ENCODE measurements at places on chromosomes 2 and 18.

DNA sequence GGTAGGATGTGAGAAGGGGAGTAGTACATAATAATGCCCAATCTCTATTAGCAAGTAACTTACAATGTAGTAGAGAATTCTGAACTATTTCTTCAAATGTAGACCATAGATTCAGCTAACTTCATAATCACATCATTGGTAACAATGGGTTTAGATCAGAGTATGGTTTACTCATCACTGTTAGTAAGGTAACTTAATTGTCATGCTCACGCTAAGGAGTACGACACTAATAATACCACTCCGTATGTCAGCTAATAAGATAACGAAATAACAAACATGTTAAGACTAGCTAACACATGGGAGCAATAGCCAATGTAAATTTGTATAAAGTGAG is 56.4 kb upstream of the CCDC141 start:
- no peak for DNase-seq

GRCh38 chr18:76255070-76255683 is 239.9 kb downstream of the ZNF516 start:
- DNase-seq, result no peak

- DNase-seq, result peak; percentile 93
Observed at GRCh38 chr2:101827246-101827645, 129.7 kb downstream of the MAP4K4 start.

GRCh38 chr2:66370824-66371223 is 64.1 kb upstream of the MEIS1 start:
- DNase-seq, result peak; percentile 4

- no peak for DNase-seq
Observed at GRCh38 chr18:79524181-79525078, 128.7 kb downstream of the NFATC1 start.

GRCh38 chr2:217952409-217952808 is 50.4 kb downstream of the TNS1 start:
- DNase-seq, result no peak

DNA sequence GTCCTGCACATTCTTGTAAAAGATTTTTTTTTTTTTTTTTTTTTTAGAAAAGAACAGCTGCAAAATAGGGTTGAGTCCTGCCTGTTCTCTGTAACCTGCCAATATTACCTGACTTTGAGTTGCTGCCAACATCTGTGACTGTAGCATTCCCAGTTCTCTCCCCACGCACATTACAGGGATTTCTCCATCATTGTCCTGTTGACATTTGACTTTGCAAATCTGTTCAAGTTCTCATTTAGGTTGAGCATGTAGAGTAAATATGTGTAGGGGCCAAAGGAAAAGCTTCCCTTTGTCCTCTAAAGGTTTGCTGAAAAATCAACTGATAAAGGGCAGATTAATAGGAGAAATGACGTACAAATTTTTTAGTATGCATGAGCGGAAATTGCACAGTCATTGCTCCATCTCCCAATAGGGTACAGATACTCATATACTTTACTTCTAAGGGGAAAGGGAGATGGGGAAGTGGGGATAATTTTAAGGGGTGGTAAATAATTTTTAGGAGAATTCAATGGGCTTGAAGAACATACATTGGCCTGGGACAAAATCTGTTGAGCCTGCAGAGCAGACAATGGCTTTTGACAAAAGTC is 385.5 kb downstream of the PIK3C3 start:
- DNase-seq, result no peak

GRCh38 chr2:102253140-102253752 is 58.1 kb upstream of the IL1RL1 start:
- no peak for DNase-seq

DNA sequence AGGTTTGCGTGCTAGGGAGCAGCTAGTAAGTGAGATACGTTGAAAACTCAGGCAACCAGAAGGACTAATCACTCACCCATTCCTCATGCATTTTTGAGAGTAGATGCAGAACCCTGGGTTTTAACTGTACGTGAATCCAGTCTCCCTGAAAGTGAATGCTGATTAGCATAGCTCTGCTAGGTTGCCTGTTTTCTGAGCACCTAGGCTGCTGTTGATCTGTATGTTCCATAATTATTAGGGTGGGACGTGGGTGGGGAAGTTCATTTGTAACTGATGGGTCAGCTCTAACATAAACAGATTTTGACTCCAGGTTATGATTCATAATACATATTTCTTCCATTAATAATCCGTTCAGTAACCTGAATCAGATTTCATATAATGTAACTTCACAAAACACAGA is 379.0 kb upstream of the FANCL start:
- DNase-seq, result no peak

- DNase-seq, result no peak
Observed at GRCh38 chr2:210626849-210627248, 70.5 kb downstream of the CPS1 start.

GRCh38 chr18:46042571-46043123 is 29.4 kb downstream of the PSTPIP2 start:
- no peak for DNase-seq

DNA sequence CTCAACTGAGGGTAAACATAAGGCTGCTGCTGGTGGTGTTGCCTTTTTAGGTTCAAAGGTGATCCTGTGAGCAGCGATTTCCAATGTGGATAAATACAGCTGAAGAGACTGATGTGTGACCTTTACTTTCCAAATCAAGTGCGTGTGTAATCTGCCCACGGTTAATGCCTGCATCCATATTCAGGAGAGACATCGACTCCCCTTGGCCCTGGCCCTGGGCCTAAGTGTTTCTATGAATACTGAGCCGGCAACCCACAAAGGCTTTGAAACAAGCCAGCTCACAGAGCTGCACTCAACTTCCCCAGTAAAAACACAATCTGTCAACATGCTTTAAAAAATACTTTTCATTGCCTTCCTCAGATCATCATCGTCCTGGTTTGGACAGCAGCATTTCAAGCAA is 1026.6 kb downstream of the TMEM182 start:
- no peak for DNase-seq

DNA sequence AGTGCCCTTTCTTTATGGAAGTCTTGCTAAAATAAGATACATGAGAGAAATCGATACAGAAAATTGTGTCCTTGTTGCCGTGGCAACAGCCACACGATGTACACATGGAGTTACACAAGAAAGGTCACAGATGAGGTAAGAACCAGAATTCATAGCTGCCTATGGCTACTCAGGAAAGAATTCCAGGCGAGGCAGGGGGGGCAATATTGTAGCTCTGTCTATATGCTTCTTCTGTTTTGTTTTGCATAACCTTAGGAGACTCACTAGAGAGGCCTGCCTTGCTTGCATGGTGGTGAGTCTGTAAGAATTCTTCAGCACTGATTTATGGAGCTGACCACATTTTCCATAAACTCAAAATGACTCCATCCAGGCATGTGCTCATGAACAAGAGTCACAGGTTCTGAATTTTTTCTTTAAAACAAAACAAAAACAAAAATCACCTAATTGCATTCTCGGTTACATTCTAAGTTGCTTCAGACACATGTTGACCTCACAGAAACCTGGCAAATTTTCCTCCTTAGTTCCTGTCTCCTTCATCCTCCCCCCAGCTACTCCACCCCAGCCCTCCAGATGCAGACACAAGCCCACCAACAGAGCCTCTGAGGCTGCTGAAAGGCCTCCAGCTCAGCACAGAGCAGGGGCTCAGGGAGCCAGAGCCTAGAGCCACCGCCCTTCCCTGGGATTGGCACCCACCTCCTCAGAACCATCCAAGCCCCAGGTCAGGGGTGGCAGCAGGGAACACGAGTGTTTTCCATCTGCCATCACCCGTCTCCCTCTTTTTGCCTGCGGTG is 183.5 kb downstream of the ANTXR1 start:
- DNase-seq, result peak; percentile 96

DNA sequence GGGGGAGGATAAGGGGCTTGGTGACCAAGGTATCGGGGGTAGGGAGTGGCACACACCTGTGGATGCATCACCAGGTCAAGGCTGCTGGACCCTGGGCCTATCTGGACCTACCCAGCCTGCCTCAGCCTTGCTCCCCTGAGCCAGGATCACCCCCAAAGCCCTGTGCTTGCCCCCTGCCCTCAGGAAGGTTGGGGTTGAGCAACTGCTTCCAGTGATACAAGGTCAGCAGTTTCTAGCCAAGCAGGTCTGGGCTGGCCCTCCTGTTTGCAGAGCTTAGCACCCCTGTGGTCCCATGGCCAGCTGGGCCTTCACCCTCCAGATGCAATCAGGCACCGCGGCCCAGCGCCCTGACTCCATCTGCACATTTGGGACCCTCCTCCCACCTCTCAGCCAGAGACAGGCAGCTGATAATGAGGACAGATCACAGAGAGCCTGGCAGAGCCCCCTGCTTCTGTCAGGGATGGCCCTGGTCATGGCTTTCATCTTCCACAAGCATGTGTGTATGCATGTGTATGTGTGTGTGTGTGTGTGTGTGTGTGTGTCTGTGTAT is 154.6 kb downstream of the TFCP2L1 start:
- DNase-seq, result no peak

DNA sequence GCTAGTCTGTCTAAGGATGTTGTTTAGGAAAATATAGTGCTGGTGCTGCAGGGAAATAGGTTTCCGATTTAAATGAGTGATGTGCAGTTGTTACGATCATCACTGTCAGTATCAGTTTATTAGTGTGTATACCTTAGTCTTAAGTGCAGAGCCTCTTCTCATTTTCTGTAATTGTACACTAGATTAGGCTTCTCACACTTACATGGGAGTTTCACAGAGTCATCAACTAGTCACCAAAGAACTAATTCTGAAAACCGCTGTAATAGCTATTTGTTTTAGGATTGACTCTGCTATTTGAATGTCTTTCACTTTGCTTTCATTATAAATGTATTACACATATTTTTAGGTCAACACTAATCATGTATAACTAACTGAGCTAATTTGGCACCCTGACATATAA is 99.8 kb upstream of the ZEB2 start:
- DNase-seq, result no peak

DNA sequence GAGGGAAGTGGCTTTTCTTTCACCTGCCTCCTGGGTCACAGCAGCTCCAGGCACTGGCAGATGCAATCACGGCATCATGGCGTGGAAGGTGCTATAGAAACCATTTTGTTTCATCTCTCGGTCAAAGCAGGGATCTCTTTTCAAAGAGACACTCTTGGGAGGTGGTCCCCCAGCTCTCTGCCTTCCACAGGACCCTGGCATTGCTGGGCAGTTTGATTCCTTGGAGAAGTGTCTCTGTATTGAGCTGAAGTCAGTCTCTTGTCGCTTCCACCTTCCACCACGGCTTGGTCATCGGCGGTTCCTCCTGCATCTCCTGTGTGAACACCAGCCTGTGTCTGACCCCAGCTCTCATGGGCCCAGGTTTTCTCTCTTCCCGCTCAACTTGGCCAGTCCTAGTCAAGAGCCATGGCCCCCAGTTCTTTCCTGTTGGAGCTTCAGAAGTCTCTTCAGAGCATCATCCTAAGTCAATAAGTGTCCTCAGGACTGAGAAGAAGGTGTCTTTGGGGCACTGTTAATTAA is 42.3 kb upstream of the HDAC4 start:
- DNase-seq, result no peak

- no peak for DNase-seq
Observed at GRCh38 chr2:778731-779350, 101.6 kb upstream of the TMEM18 start.

DNA sequence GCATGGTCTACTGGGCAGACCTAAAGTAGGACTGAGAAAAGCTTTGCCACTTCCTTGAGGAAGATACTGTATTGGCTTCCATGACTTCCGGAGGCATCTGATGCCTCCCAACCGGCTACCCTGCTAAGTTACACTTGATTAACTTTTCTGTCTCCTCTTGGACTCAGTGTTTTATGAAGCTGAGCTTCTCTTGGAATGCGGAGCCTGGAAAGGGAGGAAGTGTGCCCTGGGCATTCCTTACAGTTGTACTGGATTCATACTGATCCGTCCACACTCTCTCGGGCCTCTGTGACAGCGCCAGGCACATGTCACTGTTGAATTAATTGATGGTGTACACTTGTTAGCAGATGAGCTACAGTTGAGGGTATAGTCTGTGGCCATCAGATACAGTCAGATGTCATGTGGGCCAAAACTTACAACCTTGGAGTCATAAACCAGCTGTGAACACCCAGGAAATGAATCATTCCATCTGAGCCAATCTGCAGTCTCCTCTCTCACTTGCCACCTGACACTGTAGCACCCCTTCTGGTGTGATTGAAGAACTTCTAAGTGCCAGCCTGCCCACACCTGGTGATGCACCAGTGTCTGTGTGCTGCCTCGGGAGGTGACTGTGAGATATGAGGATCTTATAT is 122.5 kb downstream of the FHOD3 start:
- DNase-seq, result peak; percentile 42

DNA sequence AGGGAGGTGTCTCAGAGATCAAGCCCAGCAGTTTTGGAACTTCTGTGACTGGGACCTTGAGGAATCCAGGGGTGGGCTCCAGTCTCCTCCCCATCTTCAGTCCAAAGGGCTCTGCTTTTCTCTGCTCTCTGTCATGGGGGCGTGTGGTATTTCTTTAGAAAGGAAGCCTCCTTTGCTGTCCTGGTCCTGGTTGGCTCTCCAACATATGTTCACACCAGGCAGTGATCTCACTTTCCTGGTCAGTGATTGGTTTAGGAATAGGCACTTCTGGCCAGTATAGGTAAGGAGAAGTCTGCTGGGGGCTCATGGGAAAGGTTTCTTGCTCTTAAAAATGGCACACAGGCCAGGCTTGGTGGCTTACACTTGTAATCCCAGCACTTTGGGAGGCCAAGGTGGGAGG is 115.5 kb upstream of the HAAO start:
- no peak for DNase-seq

DNA sequence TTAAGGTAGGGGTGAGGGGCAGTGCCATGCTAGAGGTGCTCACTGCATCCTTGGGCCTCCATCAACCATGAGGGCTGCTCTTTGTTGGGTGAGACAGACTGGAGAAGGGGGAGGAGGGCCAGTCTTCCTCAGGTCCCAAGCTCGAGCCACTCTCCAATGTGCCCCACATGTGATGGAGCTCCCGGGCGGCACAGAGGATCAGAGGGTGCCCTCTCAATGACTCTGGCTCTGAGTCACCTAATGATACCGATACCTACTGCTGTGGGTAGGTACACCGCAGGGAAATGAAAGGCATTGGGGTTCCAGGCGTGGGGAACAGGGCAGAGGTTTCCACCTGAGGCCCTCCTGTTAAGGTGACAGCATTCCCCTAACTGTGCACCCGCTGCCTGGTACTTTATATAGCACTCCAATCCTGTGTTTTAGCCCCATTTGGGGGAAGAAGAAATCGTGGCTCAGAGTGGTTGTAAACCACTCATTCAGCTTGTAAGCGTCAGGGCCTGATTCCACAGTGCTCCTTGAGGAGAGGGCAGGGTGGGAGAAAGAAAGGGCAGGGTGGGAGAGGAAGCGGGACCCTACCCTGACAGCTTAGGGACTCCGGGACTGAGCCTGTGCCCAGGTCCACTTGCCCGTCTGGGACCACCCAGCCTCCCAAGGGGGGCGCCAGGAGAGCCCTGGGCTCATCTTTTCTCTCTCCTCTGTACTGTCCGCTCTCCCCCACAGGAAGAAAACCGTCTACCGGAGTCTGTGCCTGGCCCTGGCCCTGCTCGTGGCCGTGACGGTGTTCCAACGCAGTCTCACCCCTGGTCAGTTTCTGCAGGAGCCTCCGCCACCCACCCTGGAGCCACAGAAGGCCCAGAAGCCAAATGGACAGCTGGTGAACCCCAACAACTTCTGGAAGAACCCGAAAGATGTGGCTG is 1.8 kb downstream of the B3GNT7 start:
- DNase-seq, result no peak

- DNase-seq, result no peak
Observed at GRCh38 chr18:41577529-41577928, 377.5 kb upstream of the PIK3C3 start.

- DNase-seq, result no peak
Observed at GRCh38 chr2:69466728-69467127, 29.5 kb upstream of the NFU1 start.

GRCh38 chr2:211881449-211881848 is 657.2 kb downstream of the ERBB4 start:
- no peak for DNase-seq

All from HFFc6 (cell line).